ENCODE measurements at places on chromosomes 2 and 18.
A peak's percentile ranks its signal among the peaks of the same experiment; 100 is the strongest.

DNA sequence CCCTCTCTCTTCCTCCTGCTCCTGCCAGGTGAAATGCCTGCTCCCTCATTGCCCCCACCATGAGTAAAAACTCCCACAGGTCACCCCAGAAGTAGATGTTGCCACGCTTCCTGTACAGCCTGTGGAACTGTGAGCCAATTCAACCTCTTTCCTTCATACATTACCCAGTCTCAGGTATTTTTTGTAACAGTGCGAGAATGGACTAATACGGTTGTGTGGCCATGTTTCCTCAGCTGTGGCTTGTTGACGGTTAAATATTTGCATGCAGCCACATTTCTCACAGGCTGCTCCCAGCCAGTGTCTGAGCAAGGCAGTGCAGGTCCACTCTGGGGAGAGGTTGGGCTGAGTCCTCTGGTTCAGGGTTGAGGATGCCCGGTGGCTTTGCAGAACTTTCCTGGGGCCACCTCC lies 27.8 kb upstream of the COPS8 start:
- H3K36me3 ChIP-seq: no peaks in the 10 kb centered on the region
- no peak for DNase-seq
- no peak overlapping the region for H3K27ac ChIP-seq

- H3K27me3 ChIP-seq: no peaks in the 10 kb centered on the region
- H3K27ac ChIP-seq: no peak overlapping the region
- no peak for DNase-seq
- H3K36me3 ChIP-seq: no peaks in the 10 kb centered on the region
- no peaks in the 10 kb centered on the region for H3K4me1 ChIP-seq
- H3K4me3 ChIP-seq: no peak overlapping the region
Observed at GRCh38 chr2:205802941-205803340, 120.6 kb downstream of the NRP2 start.

DNA sequence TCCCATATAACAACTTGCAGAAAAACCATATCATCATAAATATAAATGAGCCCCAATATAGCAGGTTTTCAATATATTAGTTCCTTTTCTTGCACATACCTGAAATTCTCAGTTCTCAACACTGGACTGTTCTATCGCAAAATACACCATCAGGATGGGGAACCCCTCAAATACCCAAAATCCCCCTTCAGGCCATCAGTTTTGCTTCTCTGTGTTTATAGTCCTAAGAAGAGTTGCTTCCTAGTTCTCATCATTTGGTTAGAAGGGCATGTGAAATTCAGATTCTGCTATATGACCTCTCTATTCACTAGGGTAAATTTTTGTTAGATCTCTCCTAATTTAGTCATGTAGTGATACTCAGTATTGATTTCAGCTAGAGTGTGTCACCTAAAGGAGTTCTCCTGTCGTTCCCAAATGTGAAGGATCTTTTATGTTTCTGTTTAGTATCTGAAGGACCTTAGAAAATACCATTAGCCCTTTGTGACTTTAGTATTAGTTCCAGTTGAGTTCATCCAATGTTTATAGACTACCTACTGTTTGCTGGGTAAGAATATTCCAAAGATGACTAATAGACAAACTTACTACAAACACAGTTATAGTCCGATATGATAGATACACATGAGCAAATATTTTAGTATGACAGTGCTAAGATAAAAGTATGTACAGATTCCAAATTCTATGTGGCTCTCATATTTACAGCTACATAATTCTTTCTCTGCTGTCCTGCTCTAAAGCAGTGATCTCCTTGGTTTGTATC lies 115.8 kb downstream of the TTC27 start:
- H3K4me3 ChIP-seq: no peak overlapping the region
- H3K4me1 ChIP-seq: no peaks in the 10 kb centered on the region
- H3K36me3 ChIP-seq: no peaks in the 10 kb centered on the region
- no peaks in the 10 kb centered on the region for H3K27me3 ChIP-seq
- DNase-seq: no peak
- no peak overlapping the region for H3K27ac ChIP-seq

DNA sequence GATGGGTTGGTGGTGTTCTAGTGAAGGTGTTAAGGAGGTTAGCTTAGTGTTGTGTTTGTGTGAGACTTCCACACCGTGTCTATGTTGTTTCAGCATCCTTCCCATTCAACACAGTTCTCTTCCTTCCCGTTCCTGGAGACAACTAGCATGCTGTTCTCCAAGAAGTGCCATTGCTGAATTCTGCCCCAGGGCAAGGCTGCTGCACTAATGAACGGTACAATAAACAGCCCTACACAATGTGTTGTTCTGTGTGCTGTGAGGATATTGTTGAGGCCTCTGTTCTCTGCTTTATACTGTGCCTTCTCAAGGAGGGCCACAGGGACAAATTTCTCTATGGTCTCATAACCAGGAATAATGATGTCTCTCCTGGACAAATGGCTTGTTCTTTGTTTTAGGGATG lies 39.8 kb upstream of the ZEB2 start:
- no peak for DNase-seq
- H3K4me1 ChIP-seq: no peaks in the 10 kb centered on the region
- H3K27me3 ChIP-seq: no peaks in the 10 kb centered on the region
- H3K27ac ChIP-seq: no peak overlapping the region

GRCh38 chr2:233026198-233026813 lies 6.2 kb upstream of the NEU2 start:
- no peak for DNase-seq
- no peaks in the 10 kb centered on the region for H3K4me1 ChIP-seq
- H3K4me3 ChIP-seq: no peak overlapping the region
- H3K27ac ChIP-seq: no peak overlapping the region
- no peaks in the 10 kb centered on the region for H3K36me3 ChIP-seq

GRCh38 chr2:235449568-235449967 lies 44.3 kb upstream of the AGAP1 start:
- no peak overlapping the region for H3K27ac ChIP-seq
- H3K36me3 ChIP-seq: no peaks in the 10 kb centered on the region
- no peaks in the 10 kb centered on the region for H3K27me3 ChIP-seq
- H3K4me3 ChIP-seq: no peak overlapping the region
- no peak for DNase-seq

DNA sequence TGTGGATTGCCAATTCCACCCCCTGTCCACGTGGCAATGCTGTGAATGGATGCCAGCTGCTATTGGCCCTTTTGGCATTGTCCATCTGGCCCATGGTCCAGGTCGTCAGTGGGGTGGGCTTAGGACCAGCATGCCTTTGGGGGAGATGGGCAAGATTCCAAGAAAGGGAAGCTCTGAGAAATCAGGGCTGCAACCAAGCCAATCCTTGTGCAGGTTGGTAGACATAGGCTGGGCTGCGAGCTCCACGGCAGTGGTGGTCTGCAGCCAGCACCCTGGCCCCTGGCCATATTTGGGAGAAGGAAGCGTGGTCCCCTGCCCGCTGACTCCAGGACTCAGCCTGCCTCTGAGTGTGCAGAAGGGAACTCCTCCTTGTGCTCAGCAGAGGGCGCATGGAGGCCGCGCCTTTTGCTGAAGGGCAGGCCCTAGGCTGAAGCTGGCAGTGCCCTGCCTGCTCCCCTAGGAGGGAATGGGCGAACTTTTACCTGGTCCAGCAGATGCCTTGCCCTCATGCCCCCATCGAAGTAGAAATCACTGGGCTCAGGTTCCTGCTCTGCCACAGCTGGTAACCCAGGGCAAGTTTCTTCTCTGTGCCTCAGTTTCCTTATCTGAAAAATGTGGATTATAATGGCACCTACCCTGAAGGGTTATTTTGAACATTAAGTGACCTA lies 5.4 kb downstream of the SPR start:
- peaks cover 11% of the 10 kb centered on the region for H3K4me1 ChIP-seq
- H3K27ac ChIP-seq: no peak overlapping the region
- peak; percentile 80 for DNase-seq
- H3K4me3 ChIP-seq: no peak overlapping the region

DNA sequence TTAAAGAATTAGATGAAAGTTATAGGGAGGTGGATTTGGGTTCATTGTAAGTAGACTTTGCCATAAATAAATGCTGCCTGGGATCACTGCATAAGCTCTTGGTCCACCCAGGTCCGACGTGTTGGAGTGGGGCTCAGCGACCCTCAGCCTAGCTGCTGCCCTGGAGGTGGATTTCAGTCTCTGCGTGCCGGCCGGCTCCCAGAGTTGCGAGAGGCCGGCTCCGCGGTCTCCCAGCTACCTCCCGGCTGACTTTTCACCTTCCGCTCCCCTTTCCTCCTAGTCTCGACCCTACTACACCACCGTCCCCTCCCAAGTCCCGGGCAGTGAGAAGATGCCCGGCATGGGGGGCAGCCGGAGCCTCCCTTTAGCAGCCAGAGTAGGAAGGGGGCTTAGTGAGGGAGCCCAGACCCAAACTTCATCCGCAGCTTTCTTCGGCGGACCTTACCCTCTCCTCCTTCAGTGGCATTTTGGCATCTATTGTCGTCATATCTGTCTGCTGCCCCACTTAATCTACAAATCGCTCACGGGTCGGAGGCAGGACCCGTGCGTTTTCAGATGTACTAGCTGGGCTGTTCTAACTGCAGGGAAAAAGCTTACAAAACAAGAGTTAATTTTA lies 8.1 kb downstream of the EMX1 start:
- peak overlapping the region; percentile 7 for H3K4me3 ChIP-seq
- DNase-seq: peak; percentile 64
- peaks cover 99% of the 10 kb centered on the region for H3K27me3 ChIP-seq
- H3K27ac ChIP-seq: no peak overlapping the region
- peaks cover 2% of the 10 kb centered on the region for H3K36me3 ChIP-seq

- H3K27me3 ChIP-seq: no peaks in the 10 kb centered on the region
- no peak for DNase-seq
- H3K36me3 ChIP-seq: no peaks in the 10 kb centered on the region
Observed at GRCh38 chr18:32902568-32903330, 129.9 kb upstream of the KLHL14 start.

GRCh38 chr2:27231921-27232320 lies 14.8 kb downstream of the CAD start:
- no peak overlapping the region for H3K27ac ChIP-seq
- DNase-seq: no peak
- no peaks in the 10 kb centered on the region for H3K4me1 ChIP-seq
- H3K36me3 ChIP-seq: peaks cover 83% of the 10 kb centered on the region

DNA sequence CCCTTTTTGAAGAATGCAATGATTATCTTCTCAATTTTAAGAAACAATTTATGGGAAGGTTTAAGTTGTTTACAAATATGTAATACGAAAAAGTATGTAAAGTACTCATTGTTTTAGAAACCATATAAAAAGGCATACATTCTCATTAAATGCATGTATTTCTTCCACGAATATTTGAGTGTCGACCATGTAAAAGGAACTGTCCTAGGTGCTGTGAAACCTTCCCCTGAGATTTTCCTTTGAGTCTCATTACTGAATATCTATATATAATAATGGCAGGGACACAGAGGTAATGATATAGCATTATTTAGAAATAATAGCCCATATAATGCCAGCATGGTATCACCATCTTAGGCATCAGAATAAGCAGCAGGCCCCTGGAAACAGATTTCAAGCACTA lies 239.3 kb downstream of the ERBB4 start:
- no peak for DNase-seq
- no peak overlapping the region for H3K27ac ChIP-seq
- no peak overlapping the region for H3K4me3 ChIP-seq
- no peaks in the 10 kb centered on the region for H3K36me3 ChIP-seq

DNA sequence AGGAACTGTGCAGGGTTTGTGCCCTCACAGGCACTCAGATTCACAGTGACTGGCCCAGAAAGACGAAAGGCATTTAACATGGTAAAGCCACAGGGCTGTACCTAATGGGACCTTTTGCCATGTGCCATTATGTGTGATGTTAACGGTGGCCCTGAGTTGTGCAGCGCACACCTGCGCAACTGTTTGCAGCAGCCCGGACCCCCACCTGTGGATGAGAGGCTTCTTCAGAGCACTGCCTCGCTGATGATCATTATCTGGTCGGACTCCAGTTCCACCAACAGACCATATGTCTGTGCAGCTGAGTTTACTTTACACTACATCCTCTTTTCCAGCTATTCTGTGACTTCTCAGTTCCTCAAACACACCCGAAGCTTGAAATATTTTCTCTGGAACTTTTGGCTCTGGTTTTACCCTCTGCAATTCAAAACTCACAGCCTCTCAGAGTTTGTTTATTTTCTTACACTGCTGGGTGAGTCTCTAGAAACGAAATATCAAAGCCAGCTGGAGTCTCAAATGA lies 35.6 kb upstream of the UBE2F start:
- no peak for DNase-seq
- H3K27me3 ChIP-seq: no peaks in the 10 kb centered on the region
- no peak overlapping the region for H3K4me3 ChIP-seq
- H3K27ac ChIP-seq: no peak overlapping the region

- H3K27me3 ChIP-seq: no peaks in the 10 kb centered on the region
- no peak overlapping the region for H3K4me3 ChIP-seq
- H3K4me1 ChIP-seq: no peaks in the 10 kb centered on the region
- no peak for DNase-seq
Observed at GRCh38 chr2:136957044-136957443, 191.7 kb downstream of the THSD7B start.

DNA sequence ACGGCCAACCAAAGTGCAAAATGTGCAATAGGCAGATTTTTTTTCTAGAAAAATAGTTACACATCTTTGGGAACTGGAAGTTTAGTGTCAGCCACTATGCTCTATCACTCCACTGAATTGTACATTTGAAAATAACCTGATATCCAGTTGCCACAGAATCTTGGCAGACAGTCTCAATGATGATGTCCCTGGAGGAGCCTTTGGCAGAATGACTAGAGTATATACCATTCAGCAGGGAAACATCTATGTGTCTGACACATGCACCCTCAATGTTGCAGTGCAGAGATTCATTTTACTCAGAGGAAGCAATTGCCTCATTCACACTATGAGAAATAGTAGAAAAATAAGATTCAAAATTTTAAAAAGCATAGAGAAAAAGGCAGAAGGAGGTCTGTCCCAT lies 475.8 kb downstream of the LRRTM4 start:
- no peak for DNase-seq
- no peaks in the 10 kb centered on the region for H3K4me1 ChIP-seq
- no peak overlapping the region for H3K4me3 ChIP-seq
- no peaks in the 10 kb centered on the region for H3K36me3 ChIP-seq

GRCh38 chr2:177678939-177679338 lies 286.4 kb downstream of the AGPS start:
- H3K4me3 ChIP-seq: no peak overlapping the region
- no peak for DNase-seq
- no peak overlapping the region for H3K27ac ChIP-seq
- H3K4me1 ChIP-seq: peaks cover 6% of the 10 kb centered on the region

- H3K27ac ChIP-seq: no peak overlapping the region
- no peaks in the 10 kb centered on the region for H3K4me1 ChIP-seq
- no peaks in the 10 kb centered on the region for H3K36me3 ChIP-seq
- no peak overlapping the region for H3K4me3 ChIP-seq
- no peak for DNase-seq
Observed at GRCh38 chr18:29285471-29285870, 1108.5 kb upstream of the CDH2 start.

- H3K4me1 ChIP-seq: peaks cover 10% of the 10 kb centered on the region
- peak within 1 kb of the TSS; percentile 95 for H3K4me3 ChIP-seq
- DNase-seq: peak; percentile 94
- peaks cover 5% of the 10 kb centered on the region for H3K27me3 ChIP-seq
- peak within 1 kb of the TSS; percentile 87 for H3K27ac ChIP-seq
Observed at GRCh38 chr2:17540093-17540812, at the start of gene VSNL1. TSS of gene VSNL1 (plus strand) at chr2:17540696. CDS start at chr2:17592075, 51,379 bp downstream.
